Right kidney (tissue), 9 donors: ENCODE measurements at places on chromosomes 5 and 9.

GRCh38 chr9:88949961-88950340, 41.3 kb upstream of the S1PR3 start:
- no peak for DNase-seq

DNA sequence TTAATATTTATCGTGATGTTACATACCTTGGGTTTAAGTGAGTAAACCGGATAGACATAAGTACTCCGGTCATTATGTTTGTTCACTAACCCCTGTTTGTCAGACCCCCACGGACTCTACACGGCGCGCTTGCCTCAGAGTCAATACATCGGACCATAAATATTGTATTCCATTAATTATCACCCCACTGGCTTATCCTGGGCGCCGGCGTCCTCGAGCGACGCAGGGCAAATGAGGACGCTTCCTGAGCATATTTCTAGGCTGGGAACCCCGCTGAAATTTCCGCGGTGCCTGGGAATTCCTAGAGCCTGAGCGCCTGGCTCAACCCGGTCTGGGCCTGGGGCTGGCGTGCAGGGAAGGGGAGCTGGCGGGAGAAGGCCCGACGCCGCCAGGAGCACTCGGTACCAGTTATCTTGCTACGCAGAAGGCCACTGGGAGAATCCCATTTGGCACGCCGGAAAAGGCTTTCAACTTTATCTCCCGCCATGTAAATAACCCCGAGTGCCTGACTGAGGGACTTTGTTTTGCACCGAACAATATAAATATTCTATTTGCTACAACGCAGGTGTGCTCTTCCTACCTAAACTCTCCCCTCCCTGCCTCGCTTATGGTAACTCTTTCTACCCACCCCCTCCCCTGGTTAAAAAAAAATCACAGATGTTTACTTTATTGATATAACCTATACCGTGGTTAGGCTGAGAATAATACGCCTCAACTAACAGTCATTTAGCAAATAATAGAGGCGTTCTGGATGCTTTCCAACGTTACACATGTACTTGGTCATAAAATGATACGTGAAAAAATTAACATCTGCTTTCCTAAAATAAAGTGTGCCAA, 19.4 kb downstream of the NR2F1 start:
- DNase-seq, result peak; percentile 75

- no peak for DNase-seq
Observed at GRCh38 chr5:140408750-140409241, 7.2 kb downstream of the ANKHD1 start.

- DNase-seq, result no peak
Observed at GRCh38 chr5:3007577-3007976, 256.1 kb upstream of the IRX2 start.

- DNase-seq, result no peak
Observed at GRCh38 chr5:76469656-76470290, 66.7 kb downstream of the IQGAP2 start.

DNA sequence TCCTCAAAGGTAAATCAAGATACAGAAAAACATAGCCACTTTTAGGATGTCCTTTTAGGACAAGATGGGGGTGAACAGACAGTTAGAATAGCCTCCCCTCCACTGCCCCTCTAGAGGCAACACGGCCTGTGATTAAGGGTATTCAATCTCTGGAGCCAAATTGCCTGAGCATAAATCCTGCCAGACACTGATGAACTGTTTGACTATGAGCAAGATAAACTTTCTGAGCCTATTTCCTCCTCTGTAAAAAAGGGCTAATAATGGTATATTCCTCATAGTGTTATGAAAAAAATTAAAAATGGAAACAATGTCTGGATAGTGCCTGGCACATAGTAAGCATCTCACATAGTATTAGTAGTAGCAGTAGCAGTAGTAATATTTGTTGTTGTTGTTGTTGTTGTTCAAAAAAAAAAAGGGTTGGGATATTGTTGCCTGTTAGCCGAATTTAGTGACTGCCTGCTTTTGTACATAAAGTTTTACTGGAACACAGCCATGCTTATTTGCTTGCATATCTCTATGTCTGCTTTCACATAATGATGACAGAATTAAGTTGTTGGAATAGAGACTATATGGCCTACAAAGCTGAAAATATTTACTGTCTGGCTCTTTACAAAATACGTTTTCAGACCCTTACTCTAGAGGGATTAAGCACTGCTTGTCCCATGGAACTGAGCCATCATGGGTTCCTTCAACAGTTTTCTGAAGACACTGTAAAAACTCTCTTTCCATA, 536.3 kb downstream of the TLE4 start:
- DNase-seq, result no peak

GRCh38 chr9:106843371-106843770, 19.6 kb upstream of the ZNF462 start:
- DNase-seq, result no peak

DNA sequence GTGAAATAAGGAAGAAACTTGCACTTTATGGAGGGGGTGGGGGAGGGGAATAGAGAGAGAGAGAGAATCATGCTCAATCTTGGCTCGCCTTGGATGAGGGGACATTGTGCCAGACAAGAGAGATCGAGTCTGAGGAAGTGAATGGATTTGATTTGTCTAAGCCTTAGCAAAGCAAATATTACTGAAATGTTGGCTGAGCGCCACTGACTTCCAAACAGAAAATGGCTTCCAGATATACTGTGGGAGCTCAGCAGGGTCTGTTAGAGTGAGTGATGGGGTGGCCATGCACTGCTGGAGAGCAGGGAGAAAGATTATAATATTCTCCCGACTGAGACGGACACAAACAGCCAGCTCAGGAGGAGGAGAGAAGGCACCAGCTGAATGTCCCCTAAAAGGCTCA, 34.5 kb downstream of the BRINP1 start:
- no peak for DNase-seq

GRCh38 chr5:107301999-107302398, 368.7 kb downstream of the EFNA5 start:
- DNase-seq, result no peak

- peak; percentile 48 for DNase-seq
Observed at GRCh38 chr5:98796197-98796972, 22.9 kb downstream of the RGMB start.
